ENCODE measurements at places on chromosomes 5 and 9.

DNA sequence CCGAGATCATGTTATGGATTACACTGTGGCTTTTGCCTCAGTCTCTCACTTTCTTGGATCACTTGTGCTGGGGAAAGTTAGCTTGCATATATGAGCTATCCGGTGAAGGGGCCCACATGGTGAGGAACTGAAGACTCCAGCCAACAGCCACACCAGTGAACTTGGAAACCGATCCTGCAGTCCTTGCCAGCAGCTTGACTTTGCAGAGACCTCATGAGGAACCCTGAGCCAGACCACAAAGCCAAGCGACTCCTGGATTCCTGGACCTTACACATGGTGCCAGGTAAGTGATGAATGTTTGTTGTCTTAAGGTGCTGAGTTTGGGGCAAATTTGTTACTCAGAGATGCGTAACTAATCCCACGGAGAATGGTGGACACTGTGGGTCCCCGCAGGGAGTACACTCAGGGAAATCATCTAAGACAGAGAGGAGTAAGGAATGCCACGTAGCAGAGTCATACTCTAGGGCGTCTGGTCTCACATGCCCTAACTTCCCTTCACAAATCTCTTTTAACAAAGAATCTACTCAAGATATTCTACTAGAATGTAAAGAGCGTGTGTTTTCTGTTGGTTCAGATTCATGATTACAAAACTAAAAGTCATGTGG, 76.5 kb upstream of the PJA2 start:
- no peak for DNase-seq

- DNase-seq = no peak
These were observed 66.8 kb upstream of the IL17B start for GRCh38 chr5:149445739-149446369.

DNA sequence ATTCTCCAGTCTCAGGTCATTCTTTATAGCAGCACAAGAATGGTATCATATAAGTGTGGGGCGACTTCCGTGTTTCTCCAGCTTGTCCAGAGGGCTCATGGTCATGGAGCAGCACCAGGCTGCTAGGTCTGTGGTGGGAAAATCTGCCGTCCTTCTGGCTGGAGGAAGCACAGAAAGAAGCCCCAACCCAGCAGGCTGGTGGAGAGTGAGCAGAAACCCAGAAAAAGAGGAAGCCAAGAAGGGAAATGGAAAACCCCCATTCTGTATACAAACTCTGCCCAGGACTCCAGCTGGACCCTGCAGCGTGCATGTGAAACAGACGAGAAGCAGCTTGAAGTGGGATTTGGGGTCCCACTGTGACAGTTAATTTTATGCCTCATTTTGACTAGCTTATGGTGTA, 34.3 kb upstream of the OLFM1 start:
- no peak for DNase-seq

DNA sequence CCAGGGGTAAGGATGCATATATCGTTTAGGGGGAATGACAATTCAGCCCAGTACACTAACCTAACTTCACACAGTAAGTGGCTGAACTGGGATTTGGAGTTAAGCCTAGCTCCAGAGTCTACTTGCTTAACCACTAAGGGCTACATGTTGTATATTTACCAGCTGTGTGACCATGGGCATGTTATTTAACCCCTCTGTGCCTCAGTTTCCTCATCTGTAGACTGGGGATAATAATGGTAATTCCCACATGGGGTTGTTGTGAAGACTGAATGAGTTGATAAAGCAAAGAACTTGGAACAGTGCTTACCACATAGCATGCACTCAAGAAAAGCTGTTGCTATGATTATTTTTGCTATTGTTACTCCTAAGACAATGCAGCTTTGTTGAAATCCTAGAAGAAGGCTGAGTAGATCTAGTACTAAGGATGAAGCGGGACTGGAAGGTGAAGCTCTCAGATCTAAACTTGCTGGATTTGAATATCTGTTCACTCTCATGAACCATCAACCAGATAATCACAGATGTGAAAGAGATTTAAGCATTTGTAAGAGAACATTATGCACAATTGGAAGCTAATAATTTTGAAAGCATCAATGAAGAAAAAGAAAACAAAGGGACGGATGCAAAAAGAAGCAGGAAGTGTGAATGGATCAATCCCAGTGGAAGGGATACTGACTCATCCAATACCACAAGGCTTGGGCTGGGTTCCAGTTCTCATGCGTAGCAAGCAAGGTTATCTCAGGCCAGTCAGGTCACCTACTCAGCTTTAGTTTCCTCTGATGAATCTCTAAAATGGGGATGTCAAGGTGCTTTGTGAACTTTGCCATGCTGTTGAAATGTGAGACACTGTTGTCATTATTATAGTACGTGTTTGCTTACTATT, 78.5 kb upstream of the TBC1D2 start:
- no peak for DNase-seq

- DNase-seq = peak; percentile 67
These were observed 17.0 kb upstream of the CYFIP2 start for GRCh38 chr5:157248821-157249470.

DNA sequence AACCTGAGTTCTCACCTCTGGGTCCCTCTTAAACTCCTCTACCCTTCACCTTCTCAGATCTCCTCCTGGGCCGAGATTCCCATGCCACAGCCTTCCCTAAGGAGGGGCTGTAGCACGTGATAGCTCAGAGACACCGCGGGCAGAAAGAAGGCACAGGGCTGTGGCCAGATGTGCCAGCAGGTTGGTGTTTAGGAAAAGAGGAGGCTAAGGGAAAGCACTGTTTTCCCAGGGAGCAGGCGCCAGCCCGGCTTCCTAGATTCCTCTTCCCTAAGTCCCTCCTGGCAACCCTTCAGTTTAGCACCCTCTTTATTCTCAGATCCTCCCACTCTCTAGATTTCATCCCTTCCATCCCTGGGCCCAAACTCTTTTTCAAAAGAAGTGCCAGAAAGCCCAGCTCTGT, 59.4 kb upstream of the CCNG1 start:
- DNase-seq = no peak

- no peak for DNase-seq
These were observed 268.9 kb downstream of the ARHGEF28 start for GRCh38 chr5:73894860-73895259.

DNA sequence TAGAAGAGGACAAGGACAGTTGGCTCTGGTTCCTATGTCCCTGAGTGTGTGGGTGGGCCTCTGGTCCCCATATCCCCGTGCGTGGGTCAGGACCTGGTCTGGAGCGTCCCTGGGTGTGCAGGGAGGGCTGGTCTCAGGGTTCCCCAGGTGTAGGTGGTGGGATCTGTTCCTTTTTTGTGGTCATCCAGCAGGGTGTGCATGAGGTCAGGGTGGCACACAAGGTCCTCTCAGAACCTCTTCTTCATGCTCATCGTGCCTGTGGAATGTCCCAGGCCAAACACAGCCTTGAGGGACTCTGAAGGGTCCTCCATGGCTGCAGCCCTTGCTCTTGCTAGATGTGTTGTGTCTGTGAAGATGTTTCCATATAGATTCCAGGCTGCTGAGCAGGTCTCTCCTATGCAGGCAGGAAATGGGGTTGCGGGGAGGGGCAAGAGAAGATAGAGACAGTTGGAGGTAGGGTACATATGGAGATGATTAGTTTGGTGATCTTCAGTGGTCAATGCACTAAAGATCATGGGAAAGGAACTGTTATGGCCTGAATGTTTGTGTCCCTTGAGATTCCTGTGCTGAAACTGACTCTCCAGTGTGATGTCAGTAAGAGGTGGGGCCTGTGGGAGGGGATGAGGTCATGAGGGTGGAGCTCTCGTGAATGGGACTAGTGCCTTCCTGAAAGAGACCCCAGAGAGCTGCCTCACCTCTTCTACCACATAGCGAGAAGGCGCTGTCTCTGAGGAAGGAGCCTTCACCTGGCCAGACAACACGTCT, 53.1 kb downstream of the NXNL2 start:
- no peak for DNase-seq

- no peak for DNase-seq
These were observed 218.9 kb downstream of the TARS1 start for GRCh38 chr5:33659526-33660169.

- no peak for DNase-seq
These were observed 19.3 kb downstream of the GLIS3 start for GRCh38 chr9:4280605-4281004.

GRCh38 chr5:14593326-14594021, 11.9 kb downstream of the OTULINL start:
- DNase-seq = peak; percentile 31

DNA sequence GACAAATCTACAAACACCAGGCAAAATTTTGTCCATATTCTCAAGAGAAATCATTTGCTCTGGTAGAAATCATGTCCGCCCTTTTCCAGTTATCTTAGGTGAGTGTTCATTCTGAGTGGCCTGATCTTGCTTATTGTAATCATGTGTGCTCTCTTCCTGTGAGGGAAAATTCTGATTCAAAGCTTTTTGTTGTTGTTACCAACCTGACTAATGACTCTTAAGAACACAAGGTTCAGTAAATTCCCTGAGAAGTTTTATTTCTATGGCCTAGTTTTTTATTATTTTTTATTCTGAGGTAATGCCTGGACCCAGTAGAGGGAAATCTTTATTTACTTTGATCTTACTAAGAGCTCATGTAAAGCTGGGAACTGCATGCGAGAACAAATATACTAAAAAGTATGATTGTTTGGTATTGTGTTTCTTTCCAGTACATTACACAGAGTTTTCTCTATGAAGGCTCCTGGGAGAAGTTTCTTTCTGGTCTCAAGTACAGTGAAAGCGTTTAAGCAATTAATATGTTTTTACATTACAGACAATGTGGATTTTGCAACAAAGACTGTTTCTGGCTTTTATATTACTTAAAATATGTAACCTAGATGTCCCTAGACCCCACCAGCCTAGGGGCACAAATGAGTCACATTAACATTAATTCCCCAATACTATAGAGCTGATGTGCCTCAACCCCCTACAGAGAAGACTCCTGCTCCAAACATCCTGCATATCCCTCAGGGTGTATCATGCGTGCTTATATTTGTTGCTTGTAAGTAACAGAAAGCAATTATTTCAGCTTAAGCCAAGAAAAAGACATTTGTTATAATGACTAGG, 138.1 kb downstream of the TMEM167A start:
- no peak for DNase-seq

GRCh38 chr5:146548781-146549449, 32.9 kb upstream of the GPR151 start:
- DNase-seq = no peak

DNA sequence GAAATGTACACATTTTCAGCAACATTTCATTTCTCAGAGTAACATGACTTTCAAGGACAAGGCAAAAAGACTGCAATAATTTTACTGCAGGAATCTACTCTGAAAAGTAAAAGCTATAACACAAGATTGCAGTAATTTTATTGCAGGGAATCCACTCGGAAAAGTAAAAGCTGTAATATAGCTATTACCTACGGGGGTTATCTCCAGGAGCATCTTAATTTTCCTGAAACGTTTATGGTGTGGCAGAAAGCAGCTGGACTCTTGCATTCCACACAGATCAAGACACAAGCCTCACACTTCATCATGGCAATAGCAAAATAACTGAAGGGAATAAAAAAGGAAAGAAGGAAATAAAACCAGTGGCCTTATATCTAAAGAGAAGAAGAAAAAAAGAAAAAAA, 171.2 kb downstream of the TSSK1B start:
- DNase-seq = no peak

DNA sequence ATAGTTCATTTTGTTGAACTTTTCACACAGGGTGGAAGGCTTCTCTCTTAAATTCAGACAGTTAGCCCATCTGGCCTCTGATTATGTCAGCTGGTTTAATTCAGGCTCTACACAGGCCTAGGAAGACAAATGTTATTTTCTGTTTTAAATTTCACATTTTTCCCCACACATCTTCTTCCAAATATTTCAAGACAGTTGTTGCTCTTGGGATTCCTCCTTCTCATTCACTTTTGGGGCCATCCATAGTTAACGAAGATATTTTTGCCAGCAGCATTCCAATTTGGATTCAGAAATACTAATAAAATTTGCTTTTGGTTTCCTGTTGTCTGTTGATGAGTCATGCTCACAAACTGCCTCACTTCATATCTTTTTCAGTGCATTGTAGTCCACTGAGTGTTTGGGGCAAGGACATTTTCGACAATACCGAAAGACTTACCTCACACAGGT, 475.4 kb downstream of the DMAC1 start:
- DNase-seq = no peak

GRCh38 chr9:136399176-136400037, 563 bp downstream of the SNAPC4 start:
- DNase-seq = peak; percentile 45

DNA sequence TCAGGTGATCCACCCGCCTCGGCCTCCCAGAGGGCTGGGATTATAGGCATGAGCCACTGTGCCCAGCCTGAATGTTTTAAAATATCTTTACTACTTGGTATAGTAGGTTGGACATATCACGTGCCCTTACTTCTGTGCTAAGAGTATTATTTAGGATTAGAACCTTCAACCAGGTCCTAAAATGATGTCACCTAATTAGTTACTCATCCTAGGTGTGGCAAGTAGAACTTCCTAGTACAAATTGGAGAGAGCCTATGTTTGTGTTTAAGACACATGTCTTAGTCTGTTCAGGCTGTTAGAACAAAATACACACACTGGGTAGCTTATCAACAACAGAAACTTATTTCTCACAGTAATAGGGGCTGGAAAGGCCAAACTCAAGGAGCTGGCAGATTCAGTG, 51.5 kb downstream of the ZFAND5 start:
- no peak for DNase-seq

- DNase-seq = no peak
These were observed 710.4 kb upstream of the CTNND2 start for GRCh38 chr5:12614608-12615007.

GRCh38 chr5:73374520-73375190, 73.9 kb downstream of the FOXD1 start:
- no peak for DNase-seq

GRCh38 chr5:88698290-88698689, 184.7 kb downstream of the MEF2C start:
- DNase-seq = no peak

- no peak for DNase-seq
These were observed 95.0 kb downstream of the CRB2 start for GRCh38 chr9:123450996-123451395.

DNA sequence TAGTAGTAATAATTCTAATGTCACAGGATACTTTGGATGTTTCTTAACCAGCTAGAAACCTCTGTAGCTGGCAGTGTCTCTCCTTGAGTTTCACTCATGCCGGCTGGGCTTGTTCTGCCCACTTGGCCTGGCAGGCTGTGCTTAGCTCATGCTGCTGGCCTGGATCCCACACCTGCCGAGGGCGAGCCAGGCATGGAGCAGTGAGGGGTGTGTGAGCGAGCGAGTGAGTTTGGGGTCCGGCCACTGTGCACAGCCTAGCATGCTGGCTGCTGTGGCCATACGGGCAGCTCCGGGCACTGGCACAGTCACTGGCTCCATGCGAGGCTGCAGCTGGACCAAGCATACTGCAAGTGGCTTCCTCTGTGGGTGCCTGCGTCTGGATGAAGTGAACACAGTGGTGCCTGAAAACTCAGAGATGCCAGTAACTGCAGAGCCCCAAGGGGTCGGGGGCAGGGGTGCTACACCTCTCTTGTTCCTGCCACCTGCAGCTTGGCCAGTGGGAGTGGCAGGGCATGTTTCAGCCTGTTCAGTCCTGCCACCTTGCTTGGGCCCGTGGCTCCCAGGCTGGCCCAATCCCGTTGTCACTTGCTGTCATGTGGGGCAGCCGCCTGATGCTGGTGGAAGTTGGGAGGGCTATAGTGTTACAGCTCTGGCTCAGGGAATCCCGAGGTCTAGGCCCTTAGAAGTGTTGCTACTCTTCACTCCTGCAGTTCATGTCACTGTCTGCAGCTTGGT, 9.9 kb downstream of the FSD1L start:
- no peak for DNase-seq

Data from CD4-positive, alpha-beta T cell treated with Interleukin-17A for 4 hours (primary cell).